ENCODE measurements at places on chromosomes 4 and X.
A peak's percentile ranks its signal among the peaks of the same experiment; 100 is the strongest.

- DNase-seq, result no peak
These were observed 21.8 kb upstream of the JAKMIP1 start for GRCh38 chr4:6221851-6222760.

- peak; percentile 95 for DNase-seq
These were observed 128.2 kb downstream of the C4orf51 start for GRCh38 chr4:145808021-145808650.

DNA sequence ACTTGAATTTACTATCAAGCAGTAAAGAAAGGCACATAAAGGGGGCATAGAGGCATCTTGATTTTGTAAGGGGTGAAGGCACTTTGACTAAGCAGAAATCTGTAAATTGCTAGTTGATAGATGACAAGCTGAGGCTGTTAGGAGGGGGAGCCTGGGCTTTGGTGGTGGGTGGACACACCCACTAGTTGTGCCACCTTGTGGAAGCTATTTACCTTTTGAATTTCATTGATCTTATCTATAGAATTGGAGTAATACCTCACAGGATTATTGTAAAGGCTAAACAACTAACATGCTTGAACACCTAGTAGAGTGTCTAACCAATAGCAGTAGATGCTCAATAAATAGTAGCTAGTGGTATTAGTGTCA lies 142.8 kb upstream of the KCNIP4 start:
- no peak for DNase-seq

DNA sequence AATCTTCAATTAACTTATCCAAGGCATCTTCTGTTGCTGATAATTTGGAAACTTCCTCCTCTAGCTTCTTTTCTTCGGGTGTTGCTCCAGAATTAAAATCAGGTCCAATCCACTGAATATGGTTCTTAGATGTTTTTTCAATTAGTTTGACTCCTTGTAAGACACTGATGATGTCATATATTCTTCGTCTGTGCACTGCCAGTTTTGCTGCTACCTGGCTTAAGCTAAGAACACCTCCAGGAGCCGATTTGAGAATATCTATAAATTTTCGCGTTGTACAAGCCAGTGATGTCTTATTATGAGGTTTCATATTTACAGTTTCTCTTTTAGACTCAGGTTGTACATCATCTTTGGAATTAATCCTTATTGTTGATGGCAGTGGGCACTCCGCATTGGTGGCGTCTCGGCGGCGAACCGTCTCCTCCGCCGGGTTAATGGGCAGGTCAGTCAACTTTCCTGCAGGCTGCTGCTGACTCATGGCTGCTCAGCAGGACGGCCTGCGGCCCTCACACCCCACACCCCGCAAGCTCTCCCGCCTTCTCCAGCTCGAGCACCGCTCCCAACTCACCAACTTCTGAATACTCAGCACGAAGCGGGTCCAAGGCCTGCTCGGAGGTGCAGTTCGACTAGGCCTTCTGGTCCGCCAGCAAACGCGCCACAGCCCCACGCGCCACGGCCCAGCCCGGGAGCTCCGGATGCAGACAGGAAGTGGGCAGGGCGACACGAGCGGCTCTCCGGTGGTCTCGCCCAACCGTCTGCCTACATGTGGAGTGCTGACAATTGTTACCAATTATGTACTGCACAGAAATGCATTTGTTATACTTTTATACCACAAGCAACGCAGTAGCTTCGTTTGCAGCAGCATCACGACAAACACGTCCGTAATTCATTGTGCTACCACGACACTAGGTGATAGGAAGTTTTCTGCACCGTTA lies 49.2 kb upstream of the FHL1 start:
- DNase-seq, result no peak

- no peak for DNase-seq
These were observed 31.7 kb downstream of the FGFRL1 start for GRCh38 chr4:1043162-1043561.

DNA sequence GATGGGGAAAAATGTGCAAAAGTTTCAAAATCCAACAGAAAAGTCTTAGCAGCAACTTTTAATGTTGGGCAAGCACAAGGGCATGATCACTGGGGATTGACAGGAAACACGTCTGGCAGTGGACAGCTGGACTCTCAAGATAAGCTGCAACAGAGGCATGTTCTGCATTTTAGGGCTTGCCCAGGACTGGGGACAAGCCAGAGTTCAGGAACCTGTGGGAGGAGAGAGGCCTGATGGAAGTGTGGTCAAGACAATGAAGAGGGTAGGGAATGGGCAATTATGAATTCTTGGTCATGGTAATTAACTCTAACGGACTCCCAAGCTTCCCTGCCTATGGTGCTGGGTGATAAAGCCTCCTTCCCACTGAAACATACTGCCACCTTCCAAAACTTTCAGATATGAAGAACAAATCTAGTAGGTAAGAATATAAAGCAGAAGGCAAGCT lies 48.4 kb downstream of the ANXA3 start:
- no peak for DNase-seq

DNA sequence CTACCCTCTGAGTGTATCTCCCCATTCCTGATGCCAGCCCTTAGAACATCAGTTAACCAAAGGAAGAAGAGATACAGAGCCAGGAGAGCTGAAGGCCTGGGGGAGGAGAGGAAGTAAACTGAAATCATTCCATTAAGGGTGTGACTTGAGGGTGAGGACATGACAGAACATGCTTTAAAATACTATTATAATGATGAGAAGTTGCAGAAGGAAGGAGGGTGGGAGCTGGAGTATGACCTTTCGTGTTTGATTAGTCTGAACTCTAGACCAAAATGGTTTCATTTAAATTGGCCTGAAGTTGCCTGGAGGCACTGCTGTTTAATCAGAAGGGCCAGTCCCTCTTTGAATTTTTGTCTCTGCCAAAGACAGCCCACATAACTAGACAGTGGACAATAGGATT lies 11.4 kb downstream of the INTS6L start:
- no peak for DNase-seq

DNA sequence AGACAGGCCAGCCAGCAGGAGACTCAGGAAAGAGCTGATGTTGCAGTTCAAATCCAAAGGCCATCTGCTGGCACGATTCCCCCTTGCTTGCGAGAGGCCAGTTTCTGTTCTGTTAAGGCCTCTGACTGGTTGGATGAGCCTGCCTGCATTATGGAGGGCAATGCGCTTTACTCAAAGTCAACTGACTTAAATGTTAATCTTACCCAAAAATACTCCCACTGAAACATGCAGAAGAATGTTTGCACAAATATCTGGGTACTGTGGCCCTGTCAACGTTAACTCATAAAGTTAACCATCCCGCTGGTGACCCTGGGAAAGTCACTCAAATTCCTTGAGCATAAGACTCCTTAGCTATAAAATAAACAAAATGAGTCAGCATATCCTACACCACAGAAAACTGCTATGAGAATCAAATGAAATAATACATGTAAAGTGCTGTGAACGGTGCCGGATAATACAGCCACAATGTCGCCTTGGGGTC lies 326.4 kb downstream of the EVC2 start:
- peak; percentile 16 for DNase-seq

DNA sequence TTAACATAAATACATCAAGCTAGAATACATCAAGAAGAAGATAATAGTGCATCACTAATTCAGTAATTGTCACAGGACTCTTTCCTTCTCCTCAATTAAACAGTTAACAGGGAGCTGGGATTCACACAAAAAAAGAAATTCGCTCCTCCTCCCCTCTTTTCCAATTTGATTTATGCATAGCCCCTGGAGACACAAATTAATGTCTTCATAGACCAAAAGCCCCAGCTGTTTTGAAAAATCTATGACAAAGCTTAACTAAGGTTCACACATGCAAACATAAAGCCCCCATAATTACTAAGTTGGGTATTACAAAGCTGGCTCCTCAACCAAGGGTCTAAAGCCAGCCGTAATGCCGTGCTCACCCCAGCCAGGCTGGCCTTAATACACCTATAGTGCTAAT lies 61.2 kb downstream of the ENOX2 start:
- no peak for DNase-seq

- DNase-seq, result no peak
These were observed 2.2 kb upstream of the SYN1 start for GRCh38 chrX:47621851-47622250.

- DNase-seq, result no peak
These were observed 61.7 kb upstream of the S100G start for GRCh38 chrX:16588266-16588665.

DNA sequence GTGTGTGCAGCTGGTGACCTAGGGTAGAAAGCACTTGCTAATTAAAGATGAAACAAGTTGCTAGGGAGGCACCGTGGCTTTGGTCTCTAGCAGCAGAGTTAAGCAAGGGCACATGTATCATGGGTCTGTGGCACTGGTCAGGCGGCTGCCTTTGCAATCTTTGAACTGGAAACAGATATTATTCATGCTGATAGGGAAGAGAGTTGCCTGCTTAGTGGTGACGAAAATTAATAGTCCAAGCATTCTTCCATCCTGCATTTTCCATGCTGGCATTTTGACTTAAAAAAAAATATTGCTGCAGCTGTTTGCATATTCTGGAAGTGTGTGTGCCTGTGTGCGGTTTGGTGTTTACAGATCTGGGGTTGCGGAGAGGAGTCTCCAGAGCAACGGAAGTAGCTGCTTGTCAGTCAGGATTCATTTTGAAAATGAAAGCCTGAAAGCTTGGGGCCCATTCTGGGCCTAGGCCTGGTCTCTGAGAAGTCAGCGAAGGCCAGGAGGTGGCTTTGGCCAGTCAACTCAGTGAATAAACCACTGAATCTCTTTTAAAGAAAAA lies 2.3 kb upstream of the SOWAHD start:
- peak; percentile 88 for DNase-seq

GRCh38 chr4:3201718-3202702 lies 46.9 kb upstream of the MSANTD1 start:
- peak; percentile 10 for DNase-seq

DNA sequence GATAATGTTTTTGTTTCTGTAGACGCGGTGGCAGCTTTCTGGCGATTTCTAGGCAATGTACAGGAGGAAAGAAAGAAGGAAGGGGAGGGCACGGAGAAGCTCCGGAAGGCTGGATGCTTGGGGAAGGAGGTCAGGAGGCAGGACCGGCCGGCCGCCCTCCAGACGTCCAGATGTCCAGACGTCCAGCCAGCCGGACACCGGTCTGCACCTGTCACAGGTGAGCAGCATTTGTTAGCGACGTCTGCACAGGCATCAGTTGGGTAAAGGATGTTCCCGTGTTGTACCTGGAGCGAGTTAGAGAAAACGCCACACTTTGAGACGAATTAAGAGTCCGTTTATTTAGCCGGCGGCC lies 90.0 kb upstream of the PPP2R3B start:
- no peak for DNase-seq

DNA sequence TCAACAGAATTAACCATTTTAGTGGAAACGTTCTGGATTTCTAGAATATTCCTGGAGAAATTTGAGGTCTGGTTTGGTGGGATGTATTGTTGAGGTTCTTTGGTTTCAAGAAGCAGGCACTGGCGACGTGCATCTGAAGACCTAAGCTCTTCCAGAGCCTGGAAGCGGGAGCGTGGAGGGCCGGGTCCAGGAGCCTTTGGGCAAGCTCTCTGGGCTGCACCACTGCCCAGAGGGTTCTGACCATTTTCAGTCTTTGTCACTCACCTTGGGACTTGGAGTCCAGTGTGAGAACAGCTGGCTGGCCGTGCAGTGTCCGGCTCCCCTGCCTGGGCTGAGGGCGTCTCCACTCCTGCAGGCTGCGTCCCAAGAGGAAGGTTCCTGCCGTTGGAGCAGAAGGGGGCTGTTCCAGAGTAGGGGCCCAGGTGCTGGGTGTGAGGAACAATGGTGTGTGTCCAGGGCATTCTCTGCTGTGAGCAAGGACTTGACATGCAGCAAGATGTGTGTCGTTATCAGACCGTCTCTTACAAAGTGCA lies 24.0 kb downstream of the PIGG start:
- DNase-seq, result no peak

- no peak for DNase-seq
These were observed 322.0 kb upstream of the PPARGC1A start for GRCh38 chr4:24211856-24212255.

- DNase-seq, result no peak
These were observed 103.2 kb downstream of the SRPX start for GRCh38 chrX:38117485-38117884.

DNA sequence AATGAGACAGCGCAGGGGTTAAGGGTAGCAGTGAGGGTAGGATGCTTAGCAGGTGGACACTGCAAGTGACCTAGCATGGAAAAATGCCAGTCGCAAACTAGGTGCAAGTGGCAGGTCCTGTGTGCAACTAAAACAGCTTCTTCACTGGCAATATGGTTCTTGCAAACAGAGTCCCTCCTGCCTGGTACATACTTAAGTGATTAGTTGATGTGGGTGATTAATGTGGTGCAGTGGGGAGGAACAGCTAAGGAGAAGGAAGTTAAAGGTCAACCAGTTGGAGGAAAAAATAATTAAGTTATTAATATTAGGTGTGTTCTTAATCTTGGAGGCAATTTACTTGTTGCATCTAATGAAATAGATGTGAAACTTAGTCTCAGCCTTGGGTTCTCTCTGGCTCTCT lies 121.6 kb upstream of the IGFBP7 start:
- peak; percentile 12 for DNase-seq

- no peak for DNase-seq
These were observed 207.6 kb upstream of the HCCS start for GRCh38 chrX:10903523-10903922.

Measured in amniotic epithelial cell (primary cell).